ENCODE measurements at places on chromosomes 7 and 10.

DNA sequence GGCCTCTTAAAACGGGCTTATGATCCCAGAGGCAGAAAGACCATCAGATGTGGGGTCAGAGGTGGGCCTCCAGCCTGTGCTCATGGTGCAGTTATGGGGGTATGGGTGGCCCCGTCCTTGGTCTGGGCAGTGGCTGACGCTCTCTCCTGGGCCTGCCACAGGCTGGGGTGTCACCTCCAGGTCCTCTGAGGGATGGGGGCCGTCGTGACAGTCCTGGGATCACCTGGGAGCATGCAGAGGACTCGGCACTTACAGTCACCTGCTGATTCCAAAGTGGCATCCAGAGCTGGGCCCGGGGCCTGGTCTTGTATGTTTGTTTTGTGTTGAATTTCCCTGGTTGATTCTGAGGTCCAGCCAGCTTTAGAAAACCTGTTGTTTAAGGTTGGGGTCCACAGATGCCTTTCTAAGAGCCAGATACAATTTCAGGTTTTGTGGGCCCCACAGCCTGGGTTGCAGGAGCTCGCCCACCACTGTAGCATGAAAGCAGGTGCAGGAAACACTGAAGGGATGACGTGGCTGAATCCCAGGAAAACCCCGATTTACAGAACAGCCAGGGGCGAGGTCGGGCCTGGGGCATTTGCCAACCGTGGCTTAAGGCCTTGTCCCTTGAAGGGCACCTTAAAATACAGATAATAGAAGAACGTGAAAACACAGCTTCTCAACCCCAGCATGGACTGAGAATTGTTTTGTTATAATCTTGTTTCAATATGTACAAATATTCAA lies 170.7 kb upstream of the PPP2R2D start:
- DNase-seq: no peak

DNA sequence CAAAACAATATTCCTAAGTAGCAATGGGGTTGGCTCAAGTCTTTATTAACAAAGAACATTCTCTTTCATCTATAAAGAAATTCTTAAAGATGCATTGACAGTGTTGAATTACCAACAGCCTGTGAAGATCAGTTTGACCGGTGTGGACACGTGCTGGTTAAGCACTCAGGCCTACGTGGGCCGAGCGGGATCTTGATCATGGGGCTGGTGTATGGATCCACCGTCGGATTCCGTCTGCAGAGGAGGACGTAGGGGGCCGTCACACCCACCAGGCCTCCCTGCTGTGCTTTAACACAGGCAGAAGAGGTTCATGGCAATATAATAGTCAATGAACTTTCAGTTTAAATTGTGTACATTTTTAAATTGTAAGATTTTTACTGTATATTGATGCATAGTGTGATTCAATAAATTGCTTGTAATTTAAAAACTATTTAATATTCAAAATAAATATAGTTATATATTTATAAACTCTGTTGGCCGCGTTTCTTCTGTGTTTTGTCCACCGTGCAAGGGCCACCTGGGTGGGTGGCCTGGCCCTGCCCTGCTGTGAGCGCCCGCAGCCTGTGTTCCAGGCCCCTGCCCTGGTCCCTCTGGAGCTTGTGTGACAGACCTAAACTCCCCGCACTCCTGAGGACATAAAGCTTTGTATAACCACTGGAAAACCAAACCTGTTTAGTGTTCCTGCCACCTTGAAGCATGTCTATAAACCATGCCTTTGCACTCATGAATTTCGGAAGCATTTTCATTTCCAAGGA lies 1.9 kb upstream of the BHLHA15 start:
- no peak for DNase-seq

DNA sequence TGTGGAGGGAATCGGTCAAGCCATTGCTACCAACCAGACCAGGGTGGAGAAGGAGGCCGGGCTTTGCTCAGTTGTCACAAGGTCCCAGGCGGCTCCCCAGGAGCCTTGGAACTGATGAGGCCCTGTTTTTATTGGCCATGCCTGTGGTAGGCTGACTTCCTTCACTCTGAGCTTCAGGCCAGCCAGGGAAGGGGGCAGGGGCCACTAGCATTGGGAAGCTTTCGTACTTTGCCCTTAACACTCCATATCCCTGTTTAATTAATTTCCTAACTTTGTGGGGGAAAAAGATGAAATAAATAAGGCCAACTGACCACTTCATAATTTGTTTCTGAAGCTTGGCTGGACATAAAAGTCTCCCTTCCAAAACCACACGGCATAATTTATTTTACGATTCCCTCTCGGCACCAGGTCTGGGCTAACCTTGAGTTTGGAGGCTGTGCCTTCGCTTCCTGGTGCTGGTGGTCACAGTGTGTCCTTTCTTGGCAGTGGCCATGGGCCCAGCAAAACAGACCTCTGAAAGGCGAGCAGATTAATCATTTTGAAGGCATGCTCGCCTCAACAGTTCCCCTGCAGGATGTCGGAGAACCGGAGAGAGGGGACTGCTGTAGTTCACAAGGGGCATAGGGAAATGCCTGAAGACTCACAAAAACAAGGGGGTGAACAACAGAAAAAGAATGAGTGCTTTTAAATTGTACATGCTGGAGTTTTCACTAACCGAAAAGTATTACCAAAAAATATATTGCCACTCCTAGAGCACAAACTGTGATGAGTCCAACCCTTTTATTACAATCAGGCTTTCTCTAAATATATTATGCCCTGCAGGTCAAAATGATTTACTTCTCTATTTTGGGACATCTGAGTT lies 966.0 kb downstream of the LRMDA start:
- no peak for DNase-seq

- DNase-seq: peak; percentile 26
Measured at GRCh38 chr10:95297402-95297801, 6.6 kb upstream of the PDLIM1 start.

DNA sequence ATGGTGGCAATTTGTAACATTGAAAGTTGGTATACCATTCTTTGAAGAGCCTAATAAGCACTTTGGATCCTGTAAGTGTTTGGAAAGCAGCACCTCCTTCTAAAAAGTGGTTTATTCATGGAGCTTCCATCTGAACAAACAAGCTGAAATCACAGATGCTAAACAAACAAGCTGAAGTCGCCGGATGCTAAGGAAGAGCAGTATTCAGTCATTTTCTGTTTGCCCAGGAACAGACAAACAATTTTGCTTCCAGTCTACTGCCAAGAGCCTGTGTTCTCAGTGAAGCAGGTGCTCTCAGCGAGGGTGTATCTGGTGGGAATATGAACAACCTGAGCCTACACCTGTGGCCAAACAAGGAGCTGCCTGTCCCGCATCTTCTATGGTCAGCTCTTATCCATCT lies 6.3 kb downstream of the COL28A1 start:
- no peak for DNase-seq

- DNase-seq: no peak
Measured at GRCh38 chr7:154795437-154795836, 207.5 kb downstream of the PAXIP1 start.

GRCh38 chr7:156499247-156499881 lies 141.2 kb upstream of the RNF32 start:
- no peak for DNase-seq

GRCh38 chr7:129780257-129780973 lies 168.9 kb downstream of the NRF1 start:
- DNase-seq: peak; percentile 79

DNA sequence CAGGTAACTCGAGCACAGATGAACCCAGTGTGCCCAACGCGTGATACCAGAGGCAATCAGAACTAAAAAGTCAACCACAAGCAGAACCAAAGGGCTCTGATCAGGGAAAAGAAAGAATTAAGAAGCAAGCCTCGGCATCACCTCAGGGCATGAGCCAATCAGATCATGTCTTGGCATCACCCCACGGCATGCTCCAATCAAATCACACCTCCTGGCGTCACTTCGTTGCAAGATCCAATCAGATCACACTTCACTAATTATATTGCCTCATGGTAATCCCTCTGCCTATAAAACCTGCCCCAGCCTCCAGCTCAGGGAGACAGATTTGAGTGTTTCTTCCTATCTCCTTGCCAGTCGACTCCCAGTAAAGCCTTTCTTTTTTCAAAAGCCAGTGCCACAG lies 46.8 kb downstream of the TYW1B start:
- no peak for DNase-seq

- no peak for DNase-seq
Measured at GRCh38 chr10:5711642-5712041, 27.0 kb downstream of the TASOR2 start.

DNA sequence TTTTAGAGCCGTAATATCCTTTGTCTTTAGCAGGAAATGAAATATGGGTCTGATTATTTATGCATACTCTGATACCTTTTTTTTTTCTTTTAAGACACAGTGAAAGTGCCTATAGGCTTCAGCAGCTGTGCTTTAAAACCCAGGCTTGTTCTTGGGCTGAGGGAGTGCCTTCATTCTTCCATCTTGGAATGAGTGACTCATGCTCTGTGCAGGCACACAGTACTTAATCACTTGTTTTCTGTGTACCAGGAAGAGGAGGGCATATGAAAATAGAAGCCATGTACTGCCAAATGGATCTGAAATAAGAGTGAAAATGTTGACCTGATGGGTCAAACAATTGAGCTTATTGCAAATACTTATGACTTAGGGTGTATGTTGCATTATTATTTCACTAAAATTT lies 12.0 kb downstream of the INPP5F start:
- DNase-seq: no peak

DNA sequence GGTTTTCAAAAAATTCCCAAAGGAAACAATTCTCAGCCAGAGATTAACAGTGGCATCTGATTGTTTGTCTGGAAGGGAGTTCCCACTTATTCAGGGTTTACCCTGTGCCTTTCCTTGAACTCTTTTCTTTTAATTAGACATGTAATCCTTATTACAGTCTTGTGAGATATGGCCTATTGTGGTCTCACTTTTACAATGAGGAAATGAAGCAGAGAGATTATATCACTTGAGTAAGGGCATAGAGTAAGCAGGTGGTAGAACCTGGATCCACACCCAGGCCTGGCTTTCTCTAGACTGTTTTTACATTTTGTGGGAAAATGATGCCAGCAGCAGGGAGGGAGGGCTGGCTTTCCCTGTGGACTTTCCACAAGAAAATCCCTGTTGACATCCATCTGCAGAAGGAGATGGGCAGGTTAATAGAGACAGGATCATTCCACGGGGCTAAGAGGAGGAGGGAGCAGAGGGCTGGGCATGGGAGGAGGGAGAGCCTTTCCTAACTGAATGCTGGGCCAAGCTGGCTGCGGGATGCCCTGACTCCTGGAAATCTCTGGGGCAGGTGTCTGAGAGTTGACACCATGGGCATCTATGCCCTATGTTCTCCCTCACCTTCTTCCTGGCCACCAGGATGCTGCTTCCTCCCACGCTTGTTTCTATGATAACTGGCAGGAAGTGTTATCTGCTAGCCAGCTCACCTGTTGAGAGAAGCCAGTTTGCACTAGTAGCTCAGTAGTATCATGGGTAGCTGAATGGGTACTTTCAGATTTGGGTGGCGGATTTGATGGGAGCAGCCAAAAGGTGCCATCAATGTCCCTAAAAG lies 28.7 kb upstream of the ARHGAP22 start:
- no peak for DNase-seq

DNA sequence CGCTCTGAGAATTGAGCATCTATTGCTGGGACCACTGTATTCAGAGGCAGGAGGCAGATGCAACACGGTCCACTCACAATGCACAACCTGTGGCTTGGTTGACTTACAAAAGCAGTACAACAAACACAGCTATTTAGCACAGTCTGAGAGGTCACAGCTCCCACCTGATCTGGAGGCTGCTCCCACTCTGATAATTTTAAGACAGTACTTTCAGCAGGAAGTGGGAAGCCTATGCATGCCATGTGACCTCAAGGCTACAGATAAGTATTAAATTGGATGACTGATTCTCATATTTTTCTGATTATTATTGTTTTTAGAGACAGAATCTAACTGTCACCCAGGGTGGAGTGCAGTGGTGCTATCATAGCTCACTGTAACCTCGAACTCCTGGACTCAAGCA lies 659.3 kb downstream of the PARD3 start:
- DNase-seq: no peak

GRCh38 chr10:121553511-121554264 lies 44.6 kb downstream of the FGFR2 start:
- DNase-seq: no peak

- no peak for DNase-seq
Measured at GRCh38 chr7:37110660-37111424, 337.8 kb downstream of the ELMO1 start.

DNA sequence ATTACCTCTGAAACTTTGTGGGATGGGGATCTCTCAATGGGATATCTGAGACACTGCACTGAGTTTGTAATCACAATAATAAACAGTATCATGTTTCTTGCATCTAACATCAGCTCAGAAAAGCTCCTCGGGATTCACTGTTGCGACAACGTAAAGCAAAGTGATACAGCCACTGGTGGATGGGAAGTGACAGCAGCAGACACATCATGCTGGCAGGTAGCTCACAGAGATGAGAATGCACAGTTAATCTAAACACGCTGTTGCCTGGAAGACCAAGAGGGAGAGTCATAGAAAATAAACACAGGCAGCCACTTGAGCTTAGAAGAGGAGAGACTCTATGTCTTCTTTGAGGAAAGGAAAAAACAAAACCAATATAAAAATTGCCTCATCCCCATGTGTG lies 513.8 kb downstream of the MAGI2 start:
- no peak for DNase-seq

DNA sequence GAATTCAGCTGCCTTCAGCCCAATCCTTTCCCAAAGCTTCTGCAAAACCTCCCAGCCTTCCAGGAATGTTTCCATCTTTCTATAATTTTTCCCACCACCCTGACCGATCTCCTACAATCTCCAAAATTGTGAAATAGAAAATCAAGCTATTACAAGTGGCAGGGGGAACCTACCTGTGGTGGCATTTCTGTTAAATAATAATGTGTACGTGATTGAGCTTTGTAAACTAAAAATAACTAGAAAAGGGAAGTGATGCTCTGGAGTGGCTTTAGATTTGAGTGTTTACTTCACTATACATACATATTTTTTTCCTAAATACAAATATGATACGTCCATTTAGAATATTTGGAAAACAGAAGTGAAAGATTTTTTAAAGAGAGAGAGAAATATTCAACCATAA lies 593.6 kb downstream of the GRM8 start:
- no peak for DNase-seq

DNA sequence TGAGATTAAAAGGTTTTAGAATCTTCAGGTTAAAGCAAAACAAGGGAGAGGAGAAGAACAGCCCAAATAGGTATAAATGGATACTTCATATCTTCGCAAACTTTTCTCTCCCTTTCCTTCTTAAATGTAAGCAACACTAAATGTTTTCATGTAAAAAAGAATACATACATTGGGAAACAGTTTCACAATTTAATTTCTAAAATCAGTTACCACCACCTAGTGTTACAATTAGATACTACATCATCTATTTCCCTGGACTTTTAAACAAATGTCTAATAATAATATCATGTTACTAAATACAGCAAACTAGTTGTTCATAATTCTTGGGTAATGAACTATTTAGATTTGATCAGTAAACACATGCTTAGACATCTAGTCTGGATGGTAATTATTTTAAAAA lies 35.8 kb downstream of the MINDY3 start:
- peak; percentile 13 for DNase-seq

- no peak for DNase-seq
Measured at GRCh38 chr10:3231951-3232730, 59.6 kb upstream of the PITRM1 start.

- peak; percentile 76 for DNase-seq
Measured at GRCh38 chr7:77759294-77759889, 38.8 kb downstream of the TMEM60 start.
